ENCODE measurements at places on chromosomes 13 and 19.
A peak's percentile ranks its signal among the peaks of the same experiment; 100 is the strongest.

DNA sequence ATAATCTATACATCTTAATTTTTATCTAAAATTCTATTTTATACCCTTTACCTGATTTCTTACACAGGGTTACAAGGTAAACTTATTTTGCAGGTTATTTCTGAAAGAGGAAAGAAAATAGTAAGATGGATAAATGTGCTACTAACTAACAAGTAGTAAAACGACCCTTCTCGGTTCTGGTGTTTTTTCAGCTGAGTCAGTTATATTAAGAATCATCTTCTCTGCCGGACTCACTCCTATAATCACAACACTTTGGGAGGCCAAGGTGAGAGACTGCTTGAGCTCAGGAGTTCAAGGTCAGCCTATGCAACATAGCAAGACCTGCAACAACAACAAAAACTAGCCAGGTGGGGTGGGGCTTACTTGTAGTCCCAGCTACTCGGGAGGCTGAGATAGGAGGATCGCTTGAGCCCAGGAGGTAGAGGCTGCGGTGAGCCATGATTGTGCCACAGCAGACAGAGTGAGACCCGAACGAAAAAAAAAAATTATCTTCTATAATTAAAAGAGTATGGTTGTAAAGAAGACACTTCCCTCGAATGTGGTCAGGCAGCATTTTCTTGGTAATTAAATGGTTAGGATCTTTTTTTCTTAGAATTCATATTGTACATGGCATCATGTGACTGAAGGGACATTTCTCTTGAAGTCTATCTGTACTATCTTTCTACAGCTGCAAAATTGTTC lies 27.9 kb upstream of the RCBTB2 start:
- no peak for DNase-seq

- DNase-seq: no peak
Measured at GRCh38 chr13:45332036-45332830, 8.8 kb downstream of the TPT1 start.

GRCh38 chr13:59839186-59839585 lies 324.5 kb downstream of the DIAPH3 start:
- DNase-seq: no peak

DNA sequence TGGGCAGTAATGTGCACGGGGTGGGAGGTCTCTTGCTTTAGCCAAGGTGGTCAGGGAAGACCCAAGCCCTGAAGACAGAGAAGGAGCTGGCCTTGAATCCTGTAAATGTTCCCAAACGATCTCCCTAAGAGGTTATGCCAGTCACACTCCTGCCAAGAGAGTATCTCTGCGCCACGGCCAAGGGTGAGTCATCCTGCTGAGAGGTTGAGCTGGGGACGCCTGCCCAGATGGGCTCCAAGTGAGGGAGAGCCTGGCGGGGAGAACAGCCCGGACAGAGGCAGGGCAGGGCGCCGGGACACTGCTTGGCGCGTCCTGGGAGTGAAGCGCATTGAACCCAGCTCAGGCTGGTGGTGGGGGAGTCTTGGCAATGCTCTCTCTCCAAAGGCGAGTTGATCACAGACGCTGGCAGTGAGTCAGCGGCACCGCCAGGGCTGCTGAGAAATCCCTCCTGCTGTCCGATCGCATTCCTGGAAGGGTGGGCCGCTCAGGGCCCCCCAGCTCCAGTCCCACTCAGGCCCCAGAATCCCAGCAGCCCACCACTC lies 16.4 kb downstream of the SULT2B1 start:
- no peak for DNase-seq

DNA sequence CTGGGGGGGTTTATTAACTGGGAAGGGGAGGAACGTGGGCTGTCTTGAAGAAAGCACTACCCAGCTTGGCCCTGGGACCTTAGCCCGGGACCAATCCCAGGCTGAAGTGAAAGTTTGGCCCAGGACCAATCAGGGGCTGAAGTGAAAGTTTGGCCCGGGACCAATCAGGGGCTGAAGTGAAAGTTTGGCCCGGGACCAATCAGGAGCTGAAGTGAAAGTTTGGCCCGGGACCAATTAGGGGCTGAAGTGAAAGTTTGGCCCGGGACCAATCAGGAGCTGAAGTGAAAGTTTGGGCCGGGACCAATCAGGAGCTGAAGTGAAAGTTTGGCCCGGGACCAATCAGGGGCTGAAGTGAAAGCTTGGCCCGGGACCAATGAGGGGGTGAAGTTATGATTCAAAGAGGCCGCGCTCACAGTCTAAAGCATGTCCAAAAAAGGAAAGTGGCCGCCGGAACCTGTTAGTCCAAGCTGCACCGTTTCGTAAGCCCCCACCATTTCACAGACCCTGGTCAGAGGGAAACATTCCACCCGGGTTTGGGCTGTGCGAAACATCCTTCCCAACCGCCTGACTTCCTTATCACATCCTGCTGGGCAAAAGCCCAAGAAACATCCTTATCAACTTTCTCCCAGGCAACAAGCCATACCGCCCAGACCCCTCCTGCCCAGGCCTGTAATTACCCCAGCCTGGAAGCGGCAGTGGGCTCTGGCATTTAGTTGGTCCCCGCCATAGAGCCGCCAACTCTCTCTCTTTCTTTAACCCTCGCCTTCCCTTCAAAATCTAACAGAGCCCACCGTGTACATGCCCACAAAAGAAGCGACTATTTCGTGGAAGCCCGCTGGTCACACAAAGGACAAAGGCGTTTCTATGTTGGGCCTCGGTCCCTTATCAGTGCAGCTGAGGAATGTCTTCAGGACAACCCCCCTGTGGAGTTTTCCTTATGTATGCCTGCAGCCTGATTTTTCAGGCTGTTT lies 1.1 kb downstream of the ZNF850 start:
- no peak for DNase-seq

GRCh38 chr13:45630791-45631190 lies 15.3 kb upstream of the ERICH6B start:
- no peak for DNase-seq

DNA sequence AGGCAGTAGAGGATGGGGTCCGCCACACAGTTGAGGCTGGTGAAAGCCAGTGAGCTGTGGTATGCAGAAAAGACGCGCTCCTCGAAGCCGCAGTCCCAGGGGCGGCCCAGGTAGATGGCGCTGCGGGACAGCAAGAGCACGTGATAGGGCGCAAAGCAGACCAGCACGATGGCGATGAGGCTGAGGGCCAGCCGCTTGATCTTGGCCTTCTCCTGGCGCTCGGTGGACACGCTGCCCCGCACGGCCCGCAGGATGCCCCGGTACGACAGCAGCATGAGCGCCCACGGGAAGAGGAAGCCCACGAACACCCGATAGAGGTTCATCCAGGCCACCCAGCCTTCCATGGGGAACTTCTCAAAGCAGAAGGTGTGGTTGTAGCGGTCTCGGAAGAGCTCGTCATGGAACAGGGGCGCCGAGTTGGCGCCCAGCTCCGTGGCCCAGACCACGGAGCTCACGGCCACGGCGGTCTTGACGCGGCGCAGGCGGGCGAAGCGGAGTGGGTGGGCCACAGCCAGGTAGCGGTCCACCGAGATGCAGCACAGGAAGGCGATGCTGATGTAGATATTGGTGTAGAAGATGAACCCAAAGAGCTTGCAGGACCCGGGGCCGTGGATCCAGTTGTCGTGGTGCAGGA lies 6.5 kb upstream of the OPA3 start:
- peak; percentile 46 for DNase-seq

DNA sequence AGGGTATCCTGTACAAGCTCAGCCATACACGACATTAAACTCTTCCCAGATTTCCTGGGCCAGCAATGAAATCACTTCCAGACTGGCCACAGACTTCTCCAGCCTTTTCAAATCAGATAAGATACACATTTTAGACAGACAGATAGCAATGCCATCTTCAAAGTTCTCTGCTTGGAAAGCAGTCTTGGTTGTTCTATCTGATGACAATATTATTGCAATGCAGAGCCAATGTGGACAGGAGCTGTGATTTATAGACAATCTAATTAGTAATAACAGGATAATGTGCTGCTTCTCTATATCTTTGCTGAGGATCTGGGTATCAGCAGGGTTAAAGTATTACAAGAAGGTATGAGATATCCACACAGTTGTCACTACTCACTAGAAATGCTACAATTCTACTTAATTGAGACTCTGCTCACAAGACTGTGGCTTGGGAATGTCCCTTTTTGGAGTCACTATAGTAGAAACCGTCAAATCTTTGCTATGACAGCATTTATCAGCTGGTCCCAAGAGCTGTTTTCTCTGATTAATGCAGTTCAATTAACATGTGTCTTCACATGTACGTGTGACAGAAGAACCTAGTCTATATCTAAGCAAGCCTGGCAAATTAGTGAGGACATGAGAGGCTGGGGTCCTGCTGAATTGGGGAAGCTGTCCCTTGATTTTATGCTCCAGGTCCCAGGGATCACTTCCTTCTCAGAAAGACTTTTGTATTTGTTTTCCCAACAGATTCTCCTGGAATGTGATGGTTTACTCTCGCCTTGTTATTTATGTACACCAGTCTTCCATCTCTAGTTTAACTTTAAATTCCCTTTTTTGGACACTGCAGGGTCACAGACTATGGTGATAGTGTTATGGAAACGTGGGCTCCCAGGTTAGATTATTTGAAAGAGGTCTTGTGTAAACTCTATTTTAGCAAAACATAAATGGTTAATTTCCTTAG lies 68.8 kb downstream of the COL4A1 start:
- no peak for DNase-seq

- no peak for DNase-seq
Measured at GRCh38 chr19:48628486-48629296, 8.5 kb downstream of the DBP start.

DNA sequence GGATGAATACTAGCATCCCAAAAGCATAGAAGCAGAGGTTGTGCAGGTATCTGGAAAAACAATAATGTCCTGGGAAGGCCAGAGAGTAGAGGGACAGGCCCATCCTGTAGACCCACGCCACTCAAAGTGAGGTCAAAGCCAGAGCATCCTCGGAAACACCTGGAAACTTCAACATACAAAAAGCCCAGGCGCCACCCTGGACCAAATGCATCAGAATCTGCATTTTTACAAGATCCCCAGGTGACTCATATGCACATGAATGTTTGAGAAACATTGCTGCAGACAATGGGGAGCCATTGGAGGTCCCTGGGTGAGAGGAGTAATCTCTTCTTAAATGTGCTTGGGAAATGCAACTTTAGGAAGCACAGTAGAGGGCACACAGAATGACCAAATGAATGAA lies 684.1 kb downstream of the DIAPH3 start:
- no peak for DNase-seq

- DNase-seq: no peak
Measured at GRCh38 chr13:60311527-60311926, 85.5 kb upstream of the TDRD3 start.

- no peak for DNase-seq
Measured at GRCh38 chr19:38079926-38080380, 144.1 kb downstream of the DPF1 start.

- peak; percentile 33 for DNase-seq
Measured at GRCh38 chr19:42199440-42200115, 17.9 kb downstream of the DEDD2 start.

DNA sequence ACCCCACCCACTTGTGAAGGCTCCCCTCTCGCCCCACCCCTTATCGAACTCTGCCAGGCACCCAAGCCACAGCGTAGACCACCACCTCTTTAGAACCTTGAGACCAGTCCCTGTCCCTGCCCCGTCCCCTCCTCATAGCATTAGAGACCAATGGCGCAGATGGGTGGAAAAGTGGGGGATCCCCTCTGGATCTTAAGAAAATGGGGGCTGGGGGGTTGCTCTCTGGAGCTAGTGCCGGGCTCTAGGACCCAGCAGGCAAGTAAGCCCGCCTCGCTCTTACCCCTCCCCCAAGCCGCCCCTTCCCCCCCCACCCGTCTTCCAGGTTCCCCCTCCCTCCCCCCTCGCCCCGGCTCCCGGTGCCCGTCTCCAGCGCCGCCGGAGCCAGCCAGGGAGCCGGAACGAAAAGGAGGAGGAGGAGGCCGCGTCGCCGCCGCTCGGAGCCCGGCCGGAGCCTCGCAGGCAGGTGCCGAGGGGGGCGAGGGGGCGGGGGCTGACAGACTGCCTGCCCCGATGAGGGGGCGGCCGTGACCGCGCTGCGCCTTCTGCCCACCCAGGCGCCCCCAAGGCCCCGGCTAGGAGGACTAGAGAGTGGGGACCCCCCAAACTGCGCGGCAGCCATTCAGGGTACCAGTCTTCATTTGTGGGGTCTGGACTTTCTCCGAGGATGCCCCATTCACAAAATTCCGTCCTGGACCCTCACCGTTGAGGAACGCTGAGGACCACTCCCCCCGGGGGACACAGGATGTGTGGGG lies at the start of gene SPRED3:
Gene SPRED3 (plus strand): TSS at position 349 of the 752 bp plus-strand sequence. CDS start 1,606 bp downstream, outside the sequence.
- no peak for DNase-seq

DNA sequence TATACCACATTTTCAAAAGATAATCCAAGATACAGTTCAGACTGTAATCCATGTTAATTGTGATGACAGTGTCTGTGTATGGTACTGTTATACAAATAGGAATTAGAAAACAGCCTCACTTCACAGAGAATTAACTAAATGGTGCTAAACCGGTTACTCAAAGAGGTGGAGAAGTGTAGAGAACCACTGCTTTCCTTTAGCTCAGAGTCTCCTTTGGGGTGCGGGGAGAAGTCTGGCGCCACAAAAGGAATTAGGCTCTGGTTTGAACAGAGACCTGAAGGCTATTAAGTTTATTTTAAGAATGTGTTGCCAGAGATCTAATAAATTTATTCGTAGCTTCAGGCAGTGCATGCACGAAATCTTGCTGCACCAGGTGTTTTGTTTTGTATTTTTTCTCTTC lies 65.8 kb downstream of the FREM2 start:
- no peak for DNase-seq

GRCh38 chr13:39039041-39039440 lies 785 bp downstream of the NHLRC3 start:
- DNase-seq: no peak

DNA sequence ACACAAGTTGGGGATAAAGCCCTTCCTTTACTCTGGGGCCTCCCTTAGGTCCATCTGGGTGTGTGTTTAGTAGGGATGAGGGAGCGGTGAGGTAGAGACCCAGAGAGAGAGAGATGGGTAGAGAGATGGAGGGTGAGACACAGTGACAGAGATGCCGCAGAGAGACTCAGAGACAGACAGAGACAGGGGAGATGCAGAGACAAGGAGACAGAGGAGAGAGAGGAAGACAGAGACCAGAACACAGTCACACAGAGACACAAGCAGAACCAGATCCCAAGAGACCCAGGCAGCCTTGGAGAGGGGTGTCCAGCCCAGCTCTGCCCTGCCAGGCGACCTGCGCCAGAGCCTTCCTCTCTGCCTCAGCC lies 2.4 kb downstream of the KLK1 start:
- no peak for DNase-seq

- no peak for DNase-seq
Measured at GRCh38 chr13:98448642-98448928, 128.3 kb downstream of the STK24 start.
